ENCODE measurements at places on chromosomes 2 and 18.
A peak's percentile ranks its signal among the peaks of the same experiment; 100 is the strongest.

DNA sequence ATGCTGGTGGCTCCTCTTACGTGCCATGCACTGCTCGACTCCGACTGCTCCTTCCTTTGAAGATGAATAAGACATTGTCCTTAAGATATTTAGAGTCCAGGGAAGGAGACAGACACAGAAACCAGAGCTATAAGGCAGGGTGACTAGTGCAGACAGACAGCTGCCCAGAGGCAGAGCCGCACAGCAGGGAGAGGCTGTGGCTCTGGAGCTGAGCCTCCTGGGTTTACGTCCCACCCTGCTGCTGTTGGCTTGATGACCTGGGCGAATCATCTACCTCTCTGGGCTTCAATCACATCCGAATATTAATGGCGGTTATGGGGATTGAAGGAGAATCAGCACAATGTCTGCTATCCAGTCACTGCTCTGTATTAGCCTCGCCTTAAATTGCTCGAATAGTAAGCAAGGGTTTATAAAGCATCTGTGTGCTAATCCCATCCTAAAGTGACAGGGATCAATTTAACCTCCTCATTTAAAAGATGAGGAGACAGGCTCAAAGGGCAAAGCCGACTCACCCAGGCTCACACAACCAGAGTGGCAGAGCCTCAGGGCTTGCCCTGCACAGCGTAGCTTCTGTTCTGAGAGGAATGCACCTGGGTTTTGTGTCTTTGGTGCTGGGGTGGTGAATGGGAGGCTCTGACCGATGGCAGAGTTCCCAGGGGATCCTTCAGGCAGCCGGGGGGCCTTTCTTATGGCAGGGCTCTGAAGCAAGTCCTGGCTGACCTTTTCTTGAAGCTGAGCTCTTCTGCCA, 284.1 kb downstream of the MYCN start:
- no peak for DNase-seq

DNA sequence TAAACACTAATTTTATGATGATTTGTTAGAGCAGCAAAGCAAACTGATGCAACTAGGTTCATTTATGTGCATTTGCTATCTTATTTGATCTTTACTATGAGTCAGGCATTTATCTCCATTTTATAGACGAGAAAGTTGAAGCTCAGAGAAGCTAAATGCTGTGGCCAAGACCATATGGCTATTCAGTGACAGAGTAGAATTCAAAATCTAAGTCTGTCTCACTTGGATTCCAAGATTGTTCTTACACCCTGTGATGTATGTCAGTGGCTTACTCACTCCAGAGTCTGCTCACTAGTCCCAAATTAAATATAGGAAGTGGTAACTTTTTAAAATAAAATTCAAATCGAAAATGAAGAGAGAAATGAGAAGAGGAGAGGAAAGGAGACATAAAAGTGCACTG, 114.0 kb upstream of the DDX18 start:
- DNase-seq: no peak

DNA sequence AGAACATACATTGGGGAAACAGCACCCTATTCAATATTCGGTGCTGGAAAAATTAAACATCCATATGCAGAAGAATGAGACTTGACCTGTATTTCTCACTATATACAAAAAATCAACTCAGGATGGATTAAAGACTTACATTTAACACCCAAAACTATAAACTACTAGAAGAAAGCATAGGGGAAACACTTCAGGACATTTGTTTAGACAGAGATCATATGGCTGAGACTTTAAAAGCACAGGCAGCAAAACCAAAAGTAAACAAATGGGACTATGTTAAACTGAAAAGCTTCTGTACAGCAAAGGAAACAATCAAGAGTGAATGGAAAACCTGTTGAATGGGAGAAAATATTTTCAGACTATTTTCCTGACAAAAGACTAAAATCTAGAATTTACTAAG, 1694.1 kb upstream of the CELF4 start:
- DNase-seq: no peak

DNA sequence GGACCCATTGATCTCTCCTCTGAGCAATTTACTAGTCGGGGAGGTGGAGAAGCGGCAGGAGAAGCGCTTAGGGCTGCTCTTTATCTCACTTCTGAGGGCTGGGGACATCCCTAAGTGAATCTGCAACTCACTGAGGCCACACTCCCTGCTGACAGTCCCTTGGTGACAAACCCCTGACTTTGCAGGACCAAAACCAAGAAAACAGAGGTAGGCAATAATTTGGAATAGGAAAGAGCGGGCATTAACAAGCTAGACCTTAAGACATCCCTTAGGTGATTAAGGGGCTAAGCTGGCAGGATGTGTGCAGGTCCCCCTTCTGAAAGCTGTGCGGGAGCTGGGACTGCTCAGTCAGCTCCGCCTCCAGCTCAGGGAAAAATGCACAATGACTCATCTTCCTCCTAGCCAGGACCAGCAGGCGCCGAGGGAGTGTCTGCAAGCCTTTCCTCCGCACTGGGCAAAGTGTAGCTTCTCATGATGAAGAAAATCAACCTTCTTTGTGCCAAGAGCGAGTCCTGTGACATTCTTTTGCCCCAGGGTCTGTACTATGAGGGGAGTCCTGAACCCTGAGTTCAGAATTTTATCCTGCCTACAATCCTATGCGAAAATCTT, 63.3 kb downstream of the BOD1L2 start:
- peak; percentile 38 for DNase-seq

GRCh38 chr2:190701586-190701985, 52.7 kb downstream of the NAB1 start:
- DNase-seq: no peak

- peak; percentile 28 for DNase-seq
Observed at GRCh38 chr2:121722479-121722878, 14.2 kb downstream of the NIFK start.

DNA sequence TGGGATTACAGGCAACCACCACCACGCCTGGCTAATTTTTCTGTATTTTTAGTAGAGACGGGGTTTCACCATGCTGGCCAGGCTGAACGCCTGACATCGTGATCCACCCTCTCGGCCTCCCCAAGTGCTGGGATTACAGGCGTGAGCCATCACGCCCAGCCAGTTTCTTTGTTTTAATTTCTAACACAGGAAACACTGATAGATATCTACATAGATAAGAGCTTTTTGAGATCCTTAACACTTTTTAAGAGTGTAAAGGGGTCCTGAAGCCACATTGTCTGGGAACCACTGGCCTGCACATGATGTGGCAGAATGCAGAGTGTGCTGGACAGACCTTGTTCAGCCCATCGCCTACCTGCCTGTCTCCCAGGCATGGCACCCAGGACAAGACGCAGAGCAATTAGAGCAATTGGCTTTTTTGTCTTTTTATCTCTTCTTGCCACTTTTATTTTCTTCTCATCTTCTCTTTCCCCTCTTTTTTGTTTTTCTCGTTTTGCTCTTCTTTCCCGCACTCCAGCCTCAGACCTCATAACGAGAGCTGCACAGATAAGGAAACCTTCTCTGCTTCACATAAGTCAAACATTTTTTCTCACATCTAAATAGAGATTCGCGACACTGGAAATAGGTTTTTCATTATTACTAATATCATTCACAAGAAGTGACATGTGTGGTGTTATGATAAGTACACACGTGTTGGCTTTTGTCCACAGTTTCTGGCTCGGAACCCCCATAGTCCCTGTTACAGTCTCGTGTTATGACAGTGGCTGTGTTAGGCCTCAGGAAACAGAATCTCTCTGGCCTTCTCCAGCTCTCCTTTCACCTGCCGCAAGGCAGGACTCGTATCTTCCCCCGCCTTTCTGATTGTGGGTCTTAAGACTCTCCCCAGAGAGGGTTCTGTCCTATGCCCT, 25.2 kb upstream of the GPR55 start:
- DNase-seq: no peak

GRCh38 chr2:210302326-210302725, 12.6 kb downstream of the MYL1 start:
- no peak for DNase-seq

DNA sequence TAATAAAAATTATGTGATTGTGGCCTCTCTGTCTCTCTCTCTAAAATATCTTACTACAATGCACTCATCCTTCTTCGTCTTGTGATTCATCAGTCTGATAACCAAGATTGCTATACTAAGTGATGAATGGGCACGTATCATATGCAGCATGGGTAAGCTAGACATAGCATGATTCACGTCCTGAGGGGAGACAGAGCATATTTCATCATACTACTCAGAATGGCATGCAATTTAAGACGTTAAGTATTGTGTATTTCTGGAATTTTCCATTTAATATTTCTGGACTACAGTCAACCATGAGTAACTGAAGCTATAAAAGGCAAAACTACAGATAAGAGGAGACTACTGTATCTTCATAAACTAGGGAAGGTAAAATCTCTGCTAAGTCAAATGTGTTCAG, 97.0 kb upstream of the CD226 start:
- DNase-seq: peak; percentile 98

GRCh38 chr2:42848265-42848664, 55.9 kb upstream of the HAAO start:
- no peak for DNase-seq

GRCh38 chr18:49756671-49757362, 56.5 kb downstream of the ACAA2 start:
- no peak for DNase-seq

DNA sequence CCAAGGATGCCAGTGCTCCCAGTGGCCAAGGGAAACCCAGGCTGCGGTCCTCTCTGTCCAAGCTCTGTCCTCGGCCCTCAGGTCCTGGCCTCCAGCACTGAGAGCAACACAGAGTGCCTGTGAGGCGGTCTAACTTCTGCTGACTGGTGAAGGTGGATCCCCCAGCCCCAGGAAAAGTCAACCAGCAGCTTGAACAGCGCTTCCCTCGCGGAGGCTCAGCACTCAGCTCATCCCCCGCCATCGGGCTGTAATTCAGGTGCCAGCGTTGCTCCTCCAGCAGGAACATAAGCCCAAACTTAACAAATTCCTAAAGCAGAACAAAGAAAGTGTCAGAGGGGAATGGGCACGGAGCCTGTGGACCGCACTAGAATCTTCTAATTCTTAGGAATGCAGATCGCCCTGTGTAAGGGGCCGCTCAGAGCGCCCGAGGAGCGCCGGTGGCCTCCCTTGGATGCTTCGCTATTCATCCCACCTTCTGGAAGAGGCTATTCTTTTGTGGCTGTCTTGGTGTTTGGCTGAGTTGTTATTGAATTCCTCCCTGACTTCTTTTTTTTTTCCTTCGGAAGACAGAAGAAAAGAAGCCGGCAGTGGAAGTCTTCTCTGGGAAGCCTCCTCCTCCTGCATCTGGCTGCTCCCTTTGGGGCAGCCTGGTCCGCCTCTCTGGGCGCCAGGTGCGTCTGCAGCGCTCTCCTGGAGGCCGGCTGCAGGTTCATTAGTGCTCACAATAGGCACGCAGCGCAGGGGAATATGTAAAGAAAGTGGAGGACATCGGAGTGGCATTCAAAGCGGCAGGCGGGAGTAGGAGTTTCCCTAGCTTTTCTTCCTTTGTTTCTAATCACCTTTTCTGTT, 905.6 kb downstream of the TSN start:
- DNase-seq: no peak

DNA sequence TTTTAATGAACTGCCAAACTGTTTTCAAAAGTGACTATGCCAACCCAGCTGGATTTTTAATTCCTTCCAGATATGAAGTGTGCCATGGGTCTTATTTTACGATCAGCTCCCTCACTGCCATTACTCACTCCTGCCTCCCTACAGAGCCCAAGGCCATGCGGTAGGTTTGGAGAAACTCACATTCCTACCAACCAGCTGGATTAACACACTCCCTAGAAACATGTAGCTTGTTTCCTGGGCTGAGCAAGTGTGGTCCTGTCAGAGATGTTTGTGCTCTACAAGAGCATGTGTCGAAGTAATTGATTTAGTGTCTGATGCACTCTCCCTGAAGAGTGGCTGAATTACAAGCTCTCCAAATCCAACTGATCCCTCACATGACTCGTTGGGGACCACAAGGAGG, 82.5 kb downstream of the SPP2 start:
- peak; percentile 69 for DNase-seq

GRCh38 chr18:6593142-6593885, 136.2 kb upstream of the ARHGAP28 start:
- DNase-seq: no peak

DNA sequence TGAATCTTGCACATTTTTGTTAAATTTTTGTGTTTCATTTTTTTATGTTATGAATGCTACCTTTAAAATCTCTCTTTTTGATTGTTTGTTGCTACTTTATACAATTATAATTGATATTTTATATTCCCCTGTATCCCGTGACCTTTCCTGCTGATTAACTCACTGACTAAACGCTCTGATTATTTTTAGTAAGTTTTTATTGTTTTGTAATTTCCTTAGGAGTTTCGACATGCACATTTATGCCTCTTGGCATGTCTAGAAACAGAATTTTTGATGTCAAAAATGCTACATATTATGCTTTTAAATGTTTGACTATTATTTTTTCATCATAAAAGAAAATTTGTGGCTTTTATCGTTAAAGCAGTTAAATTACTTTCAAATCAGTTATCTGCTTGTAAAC, 1131.6 kb upstream of the TMEFF2 start:
- peak; percentile 7 for DNase-seq

DNA sequence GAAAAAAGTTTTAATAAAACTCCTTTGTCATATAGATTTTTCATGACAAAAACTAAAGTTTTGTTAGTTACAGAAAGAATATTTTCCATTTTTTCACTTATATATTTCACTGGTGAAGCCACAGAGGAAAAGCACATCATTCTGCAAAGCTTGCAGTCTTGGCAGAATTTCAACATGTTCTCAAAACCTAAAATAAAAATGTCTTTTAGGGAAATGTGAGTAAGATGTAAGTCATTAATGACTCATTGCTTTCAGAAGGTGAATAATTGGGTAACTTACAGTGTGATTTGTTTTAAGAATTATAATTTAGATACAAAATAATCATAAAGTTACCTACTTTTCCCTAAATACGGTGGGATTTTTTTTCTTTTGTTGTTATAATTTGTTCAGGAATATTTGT, 43.4 kb upstream of the TNFRSF11A start:
- DNase-seq: peak; percentile 68

- no peak for DNase-seq
Observed at GRCh38 chr2:96754317-96754716, 6.4 kb upstream of the CNNM4 start.

DNA sequence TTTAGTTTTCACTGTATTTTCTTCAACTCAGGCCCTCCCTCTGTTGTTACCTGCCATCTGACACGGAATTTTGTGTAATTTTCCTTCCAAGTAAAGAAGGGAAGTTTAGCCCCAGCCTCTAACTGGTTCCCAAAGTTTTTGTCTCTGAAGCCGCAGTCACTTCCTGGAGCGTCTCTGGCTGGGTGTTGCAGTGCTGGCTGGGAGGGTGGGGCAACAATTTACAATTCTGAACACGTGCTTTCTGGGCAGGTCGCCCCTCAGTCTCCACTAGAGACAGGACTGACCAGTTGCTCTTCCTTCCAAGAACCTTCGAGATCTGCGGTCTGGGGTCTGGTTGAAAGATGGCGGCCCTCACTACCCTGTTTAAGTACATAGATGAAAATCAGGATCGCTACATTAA, 3.5 kb downstream of the CNDP2 start:
- DNase-seq: no peak

DNA sequence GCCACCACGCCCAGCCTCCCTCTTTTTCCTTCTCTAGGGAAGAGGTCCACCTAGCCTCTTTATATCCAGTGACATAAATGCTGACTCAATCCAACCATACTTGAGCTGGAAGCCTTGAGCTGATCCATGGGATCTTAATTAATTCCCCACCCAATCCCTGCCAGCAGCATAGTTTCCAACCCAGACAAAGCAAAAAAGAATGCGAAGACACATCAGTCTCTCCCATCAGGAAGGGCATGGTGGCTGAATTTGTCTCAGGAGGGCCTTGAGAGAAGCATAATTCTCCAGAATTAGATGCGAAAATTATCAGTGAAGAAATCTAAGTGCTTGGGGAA, 22.5 kb downstream of the CASP10 start:
- no peak for DNase-seq

- DNase-seq: no peak
Observed at GRCh38 chr18:38421021-38421420, 855.4 kb upstream of the CELF4 start.

GRCh38 chr18:30682672-30683071, 359.9 kb downstream of the DSC3 start:
- DNase-seq: no peak

Measured in AG09309 (cell line).